ENCODE measurements at places on chromosomes 1 and 21.

DNA sequence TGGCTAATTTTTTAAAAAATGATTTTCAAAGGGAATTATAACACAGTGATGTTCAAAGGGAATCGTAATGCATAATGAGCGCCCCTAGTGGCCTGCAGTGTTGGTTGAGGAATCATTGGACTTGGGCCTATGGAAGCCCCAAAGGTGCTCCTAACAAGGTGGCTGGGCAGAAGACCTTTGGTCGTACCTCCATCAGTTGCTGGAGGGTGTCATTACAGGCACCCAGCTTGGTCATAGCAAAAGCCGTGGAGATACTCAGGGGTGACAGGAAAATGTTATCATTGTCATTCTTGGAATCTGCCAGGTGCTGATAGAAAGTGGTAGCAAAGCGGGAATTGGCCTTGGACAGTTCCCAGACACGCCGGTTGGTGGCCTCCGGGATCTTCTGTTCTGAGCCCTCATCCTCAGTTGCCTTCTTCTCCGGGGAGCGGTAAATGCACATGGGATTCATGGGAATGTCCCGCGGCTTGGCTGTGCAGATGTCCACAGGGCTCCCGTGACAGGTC lies 2.7 kb downstream of the SERPINC1 start:
- peak; percentile 67 for DNase-seq

- no peak for DNase-seq
Measured at GRCh38 chr1:86648255-86648654, 56.1 kb upstream of the SH3GLB1 start.

DNA sequence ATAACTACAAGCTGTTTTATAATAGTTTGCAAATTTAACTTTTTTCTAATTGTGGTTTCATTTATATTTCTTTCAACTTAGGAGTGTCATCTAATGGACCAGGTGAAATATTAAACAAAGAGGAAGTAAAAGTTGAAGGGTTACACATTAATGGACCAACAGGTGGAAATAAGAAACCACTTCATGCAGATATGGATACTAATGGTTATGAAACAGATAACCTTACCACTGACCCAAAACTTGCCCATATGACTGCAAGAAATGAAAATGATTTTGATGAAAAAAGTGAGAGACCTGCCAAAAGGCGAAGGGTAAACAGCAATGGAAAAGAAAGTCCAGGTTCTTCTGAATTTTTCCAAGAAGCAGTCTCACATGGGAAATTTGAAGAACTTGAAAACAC lies 59.7 kb downstream of the MIER1 start:
- peak; percentile 57 for DNase-seq

DNA sequence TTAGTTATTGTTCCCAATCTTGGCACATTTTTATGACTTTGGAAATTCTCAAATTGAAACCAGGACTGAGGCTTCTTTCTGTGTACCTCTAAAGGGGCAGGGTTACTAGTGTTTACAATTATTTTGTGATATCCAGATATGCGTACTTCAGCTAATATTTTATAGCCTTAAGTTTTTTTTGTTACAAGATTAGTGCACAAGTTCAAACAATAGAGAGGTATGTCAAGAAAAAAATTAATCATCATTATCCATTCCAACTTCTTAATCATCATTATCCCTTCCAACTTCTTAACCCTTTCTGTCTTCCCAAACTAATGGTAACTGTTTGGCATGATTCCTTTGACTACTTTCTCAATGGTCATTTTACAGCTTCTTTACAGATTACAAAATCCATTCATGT lies 272.9 kb upstream of the C1orf105 start:
- no peak for DNase-seq

DNA sequence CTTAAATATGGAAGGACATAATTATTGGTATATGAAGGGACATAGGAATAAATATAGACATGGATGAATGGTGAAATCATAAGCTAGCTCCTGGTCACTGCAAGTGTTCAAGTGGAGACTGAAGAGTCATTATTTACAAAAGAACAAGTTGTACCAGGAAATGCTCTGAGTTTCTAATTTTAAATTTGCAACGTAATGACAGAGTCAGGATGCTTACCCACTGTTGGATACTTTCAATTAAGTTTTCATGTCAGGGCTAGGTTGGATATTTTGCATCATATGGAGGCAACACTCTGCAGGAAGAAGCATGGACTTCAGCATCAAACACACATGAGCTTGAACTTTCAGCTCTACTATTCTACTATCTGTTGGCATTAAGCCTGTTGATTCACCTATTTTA lies 499.6 kb upstream of the C1orf87 start:
- DNase-seq, result no peak

DNA sequence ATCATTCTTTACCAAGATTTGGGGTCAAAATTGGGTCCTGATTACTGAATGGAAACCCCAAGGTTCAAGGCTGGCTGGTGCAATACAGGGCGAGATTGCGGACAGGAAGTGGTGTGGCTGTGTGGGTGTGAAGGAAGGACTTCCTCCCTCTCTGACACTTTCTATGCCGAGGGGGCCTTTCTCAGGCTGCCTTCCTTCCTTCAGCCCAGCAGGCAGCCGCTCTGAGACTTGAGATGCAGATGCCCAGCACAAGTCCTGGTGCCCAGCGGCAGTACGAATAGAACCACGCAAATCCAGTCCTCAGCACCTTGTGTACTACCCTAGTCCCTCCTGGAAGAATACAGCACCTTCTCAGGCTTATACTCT lies 16.3 kb downstream of the BATF3 start:
- peak; percentile 83 for DNase-seq

- no peak for DNase-seq
Measured at GRCh38 chr21:35390013-35390776, 341.1 kb upstream of the RUNX1 start.

GRCh38 chr1:32336963-32337675 lies 1.1 kb upstream of the MARCKSL1 start:
- peak; percentile 51 for DNase-seq

DNA sequence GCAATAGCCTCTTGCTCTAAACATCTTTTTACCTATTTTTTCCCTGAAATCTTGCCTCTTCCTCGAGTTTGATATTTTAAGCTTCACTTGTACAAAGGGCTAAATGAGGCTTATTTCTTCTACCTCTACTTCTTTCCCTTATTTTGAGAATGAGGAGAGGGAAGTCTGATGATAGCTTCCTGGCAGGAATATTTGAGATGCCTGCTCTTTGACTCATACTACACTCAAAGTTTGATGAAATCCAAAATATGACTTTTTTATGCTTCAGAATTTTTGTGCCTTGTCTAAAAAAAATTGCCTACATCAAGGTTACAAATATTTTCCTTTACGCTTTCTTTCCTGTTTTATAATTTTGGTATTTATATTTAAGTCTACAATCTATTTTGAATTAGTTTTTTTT lies 624.4 kb upstream of the PLXNA2 start:
- no peak for DNase-seq

DNA sequence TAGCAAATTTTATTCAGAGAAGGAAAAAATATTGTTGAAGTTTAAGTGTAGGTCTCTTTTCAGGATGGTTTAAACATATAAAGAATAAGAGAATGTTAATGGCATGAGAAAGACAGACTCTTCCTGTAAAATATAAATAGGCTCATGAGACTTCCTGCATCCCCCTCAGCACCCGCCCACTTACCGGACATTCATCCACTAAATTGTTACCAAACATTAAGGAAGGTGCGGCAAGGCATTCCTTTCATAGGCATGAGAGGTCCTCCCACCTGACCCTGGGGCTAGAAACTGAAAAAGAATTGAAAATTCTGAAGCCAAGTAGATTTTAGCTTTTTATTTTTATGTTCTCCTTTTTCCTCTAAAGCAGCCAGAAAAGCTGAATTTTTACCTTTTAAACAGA lies 10.6 kb upstream of the USP1 start:
- no peak for DNase-seq

DNA sequence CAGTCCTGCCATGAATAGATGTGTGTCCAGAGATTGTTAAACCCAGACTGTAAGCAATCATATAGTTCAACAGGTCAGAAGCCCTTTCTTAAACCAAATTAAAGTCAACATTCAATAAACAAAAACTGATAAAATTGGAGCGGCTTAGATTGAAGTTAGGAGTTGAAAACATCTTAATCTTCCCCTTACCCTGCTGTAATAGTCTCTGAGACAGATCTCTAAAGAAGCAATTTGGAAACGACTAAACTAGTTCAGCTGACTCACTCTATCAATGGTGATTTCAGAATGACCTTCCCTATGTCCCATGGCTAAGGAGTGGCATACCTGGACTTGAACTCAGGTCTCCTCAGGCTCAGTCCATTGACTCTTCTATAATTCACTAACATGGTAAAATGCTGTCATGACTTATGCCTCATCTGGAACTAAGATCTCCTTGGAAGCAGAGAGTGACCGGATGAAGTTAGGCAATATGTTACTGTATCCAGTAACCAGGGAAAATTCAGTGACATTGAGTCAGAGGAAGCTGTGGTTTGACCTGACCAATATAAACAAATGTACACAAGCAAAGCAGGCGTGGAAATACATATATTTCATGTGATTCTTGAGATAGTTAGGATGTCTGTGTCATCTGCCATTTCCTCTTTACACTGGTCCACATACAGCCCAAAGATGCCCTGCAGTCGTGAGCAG lies 30.1 kb downstream of the SGIP1 start:
- no peak for DNase-seq

DNA sequence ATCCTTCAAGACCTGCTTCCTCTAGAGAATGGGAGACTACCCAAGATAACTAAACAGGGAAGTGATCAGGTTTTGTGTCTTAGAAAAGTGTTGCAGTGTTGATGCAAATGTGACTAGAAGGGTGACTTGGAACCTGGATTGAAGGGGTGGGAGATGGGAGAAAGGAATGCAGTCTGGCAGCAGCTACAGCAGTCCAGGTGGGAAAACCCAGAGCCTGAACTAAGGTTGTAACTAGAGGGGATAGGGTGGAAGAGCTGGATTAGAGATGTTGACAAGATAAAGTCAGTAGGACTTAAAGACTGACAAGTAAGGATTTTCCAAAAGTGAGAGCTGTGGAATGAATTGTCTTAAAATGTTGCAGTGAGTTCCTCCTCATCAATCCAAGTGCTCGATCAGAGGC lies 7.1 kb upstream of the SHISA4 start:
- no peak for DNase-seq

DNA sequence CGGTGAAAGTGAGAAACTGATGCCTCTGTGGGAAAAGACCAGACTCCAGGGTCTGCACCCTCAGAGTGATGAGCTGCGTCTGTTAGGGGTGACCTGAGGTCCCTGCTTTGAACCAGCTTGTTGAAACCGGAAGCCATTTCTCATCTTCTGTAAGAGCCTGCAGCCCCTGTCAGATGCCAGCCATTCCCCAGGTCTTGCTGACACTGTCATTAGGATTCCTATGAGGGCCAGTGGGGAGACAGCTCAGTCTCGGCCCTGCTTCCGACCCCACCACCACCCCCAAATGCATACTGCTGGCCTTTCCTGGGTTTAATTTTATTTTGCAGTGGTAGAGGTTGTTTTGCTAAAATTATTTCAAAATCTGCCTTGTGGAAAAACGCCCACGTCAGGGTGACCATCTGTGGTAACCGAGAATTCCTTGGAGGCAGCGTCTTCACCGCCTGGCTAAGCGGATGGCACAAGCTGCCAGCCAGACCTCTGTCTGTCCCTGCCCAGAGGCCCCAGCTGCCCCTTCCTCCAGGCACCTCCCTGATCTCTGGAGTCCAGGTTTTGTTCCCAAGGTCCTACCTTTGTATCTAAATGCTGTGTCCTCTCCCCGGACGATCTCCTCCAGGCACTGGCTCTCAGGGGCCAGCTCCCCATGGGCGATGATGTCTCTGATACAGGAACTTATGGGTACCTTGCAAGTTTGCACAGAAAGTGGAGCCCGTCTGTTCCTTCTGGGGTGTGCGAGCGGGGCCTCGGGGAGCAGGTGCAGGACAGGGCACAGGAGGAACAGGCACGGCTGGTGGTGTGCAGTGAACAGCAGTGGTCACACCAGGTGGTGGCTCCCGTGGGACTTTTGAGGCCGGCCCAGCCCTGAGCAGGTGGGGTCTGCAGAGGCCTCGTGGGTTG lies 49.9 kb downstream of the PRKCZ start:
- peak; percentile 66 for DNase-seq

GRCh38 chr1:175802407-175803123 lies 59.2 kb upstream of the TNR start:
- no peak for DNase-seq

GRCh38 chr1:156268336-156268735 lies 14.3 kb downstream of the SMG5 start:
- DNase-seq, result no peak

DNA sequence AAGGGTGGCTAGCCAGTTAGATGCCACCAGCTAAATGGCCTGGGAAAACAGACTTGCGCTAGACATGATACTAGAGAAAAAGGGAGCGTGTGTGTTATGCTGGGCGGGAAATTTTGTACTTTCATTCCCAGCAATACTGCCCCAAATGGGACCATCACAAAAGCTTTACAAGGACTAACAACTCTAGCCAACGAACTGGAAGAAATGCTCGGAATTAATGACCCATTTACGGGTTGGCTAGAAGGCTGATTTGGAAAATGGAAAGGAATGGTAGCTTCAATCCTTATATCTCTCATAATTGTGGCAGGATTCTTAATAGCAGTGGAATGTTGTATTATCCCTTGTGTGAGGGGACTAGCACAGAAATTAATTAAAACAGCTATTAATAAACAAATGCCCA lies 27.9 kb upstream of the ZNF496 start:
- DNase-seq, result no peak

DNA sequence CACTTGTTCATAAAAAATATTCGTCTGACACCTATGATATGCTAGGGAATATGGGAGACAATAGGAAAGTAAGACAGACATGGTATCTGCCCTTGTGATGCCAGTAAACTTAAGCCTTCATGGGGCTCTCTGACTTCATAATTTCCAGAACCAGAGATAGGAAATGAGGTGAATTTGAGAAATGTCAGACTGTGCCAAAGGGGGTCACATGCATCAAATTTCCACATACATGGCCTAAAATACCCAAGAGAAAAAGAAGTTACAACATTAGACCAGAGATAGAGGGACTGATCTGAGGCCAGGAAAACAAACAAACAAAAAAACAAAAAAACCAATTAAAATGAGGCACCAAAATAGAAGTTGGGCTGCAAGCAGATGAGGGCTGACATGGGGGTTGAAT lies 75.7 kb downstream of the DISC1 start:
- DNase-seq, result no peak

- DNase-seq, result no peak
Measured at GRCh38 chr21:45304945-45305344, 17.2 kb upstream of the POFUT2 start.

- no peak for DNase-seq
Measured at GRCh38 chr1:109479311-109479710, 4.4 kb upstream of the ATXN7L2 start.
